ENCODE measurements at places on chromosomes 12 and 14. TPM values are rescaled to one million over a fixed set of nuclear protein-coding genes. Genes with fewer than 3 reads are reported as not detected.

- H3K36me3 ChIP-seq: peaks cover 17% of the 10 kb centered on the region
- peak; percentile 61 for DNase-seq
- H3K4me3 ChIP-seq: peak within 1 kb of the TSS; percentile 99
- H3K4me1 ChIP-seq: peaks cover 44% of the 10 kb centered on the region
Observed at GRCh38 chr12:96193725-96194575, at the start of gene ELK3. ELK3 (plus strand) TSS chr12:96194375.

DNA sequence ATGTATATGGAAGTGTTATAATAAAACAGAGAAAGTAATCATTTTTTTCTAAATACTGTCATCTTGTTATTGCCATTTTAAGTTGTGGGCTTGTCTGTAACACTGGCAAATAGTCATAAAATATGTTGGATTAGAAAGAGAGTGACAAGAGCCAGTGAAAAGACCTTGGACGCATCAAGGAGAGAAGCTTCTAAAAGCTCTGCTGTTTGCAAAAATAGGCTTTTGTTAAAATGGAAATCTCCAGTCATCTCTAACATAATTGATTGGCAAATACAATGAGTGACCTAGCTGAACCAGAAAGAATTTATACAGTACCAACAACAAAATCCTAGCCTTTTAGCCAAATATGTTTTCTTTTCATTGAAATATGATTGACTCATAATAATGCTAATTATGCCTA lies 245.8 kb upstream of the RMST start:
- no peak for DNase-seq
- no peak overlapping the region for H3K4me3 ChIP-seq
- no peaks in the 10 kb centered on the region for H3K27me3 ChIP-seq

GRCh38 chr12:2494486-2495192 lies 300.1 kb upstream of the FKBP4 start:
- DNase-seq: no peak
- no peaks in the 10 kb centered on the region for H3K36me3 ChIP-seq
- no peak overlapping the region for H3K27ac ChIP-seq
- H3K4me1 ChIP-seq: no peaks in the 10 kb centered on the region

GRCh38 chr14:90820958-90821357 lies 4.7 kb upstream of the TTC7B start:
- no peak overlapping the region for H3K4me3 ChIP-seq
- DNase-seq: peak; percentile 82
- H3K36me3 ChIP-seq: peaks cover 17% of the 10 kb centered on the region
- H3K27me3 ChIP-seq: peaks cover 11% of the 10 kb centered on the region
- no peak overlapping the region for H3K27ac ChIP-seq

- peaks cover 36% of the 10 kb centered on the region for H3K4me1 ChIP-seq
- H3K4me3 ChIP-seq: peak overlapping the region; percentile 61
- peaks cover under 1% of the 10 kb centered on the region for H3K36me3 ChIP-seq
- peak; percentile 59 for DNase-seq
Observed at GRCh38 chr12:67698672-67699581, 50.4 kb downstream of the DYRK2 start.

DNA sequence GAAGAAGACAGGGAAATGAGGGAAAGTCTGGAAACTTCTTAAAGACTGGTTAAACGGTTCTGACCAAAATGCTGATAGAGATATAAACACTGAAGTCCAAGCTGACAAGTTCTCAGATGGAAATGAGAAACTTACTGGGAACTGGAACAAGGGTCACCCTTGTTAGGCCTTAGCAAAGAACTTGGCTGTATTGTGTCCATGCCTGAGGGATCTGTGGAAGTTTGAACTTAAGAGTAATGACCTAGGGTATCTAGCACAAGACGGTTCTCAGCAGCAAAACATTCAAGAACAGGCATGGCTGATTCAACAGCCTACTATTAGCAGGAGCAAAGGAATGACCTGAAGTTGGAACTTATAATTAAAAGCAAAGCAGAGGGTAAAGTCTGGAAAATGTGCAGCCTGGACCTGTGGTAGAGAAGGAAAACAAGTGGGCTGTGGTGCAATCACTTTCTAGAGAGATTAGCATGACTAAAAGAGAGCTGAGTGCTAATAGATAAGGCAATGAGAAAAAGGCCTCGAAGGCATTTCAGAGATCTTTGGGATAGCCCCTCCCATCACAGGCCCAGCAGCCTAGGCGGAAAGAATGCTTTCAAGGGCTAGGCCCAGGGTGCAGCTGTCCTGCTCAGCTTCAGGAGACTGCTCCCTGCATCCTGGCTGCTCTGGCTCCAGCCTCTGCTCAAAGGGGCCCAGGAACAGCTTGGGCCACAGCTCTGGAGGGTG lies 60.3 kb downstream of the ATP2B1 start:
- no peak overlapping the region for H3K27ac ChIP-seq
- no peak overlapping the region for H3K4me3 ChIP-seq
- no peak for DNase-seq
- H3K27me3 ChIP-seq: no peaks in the 10 kb centered on the region
- H3K36me3 ChIP-seq: peaks cover 34% of the 10 kb centered on the region
- no peaks in the 10 kb centered on the region for H3K4me1 ChIP-seq

DNA sequence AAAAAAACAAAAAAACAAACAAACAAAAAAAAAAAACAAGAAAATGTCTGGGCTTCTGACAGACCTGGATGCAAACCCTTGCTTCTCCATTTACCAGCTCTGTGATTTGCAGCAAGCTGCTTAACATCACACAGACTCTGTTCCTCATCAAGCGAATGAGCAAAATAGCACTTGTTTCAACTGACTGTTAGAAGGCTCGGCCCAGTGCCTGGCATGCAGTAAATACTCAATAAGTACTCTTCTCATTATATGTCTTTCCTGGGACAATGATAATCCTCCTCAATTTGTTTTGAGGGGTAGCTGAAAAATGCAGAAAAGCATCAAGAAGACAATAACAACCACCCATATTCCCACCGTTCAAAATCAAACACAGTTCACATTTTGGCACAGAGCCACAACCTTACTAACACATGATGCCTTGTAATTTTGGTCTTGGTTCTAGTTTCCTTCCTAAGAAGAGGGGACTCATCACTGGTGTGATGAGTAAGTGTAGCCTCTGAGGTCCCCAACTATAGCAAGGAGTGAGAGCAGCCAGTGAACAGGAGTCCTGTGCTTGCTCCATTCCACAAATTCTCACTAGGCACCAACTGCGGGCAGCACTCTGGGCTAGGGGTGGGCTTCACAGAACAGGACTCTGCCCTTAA lies 60.4 kb downstream of the TTC7B start:
- no peaks in the 10 kb centered on the region for H3K27me3 ChIP-seq
- no peak overlapping the region for H3K4me3 ChIP-seq
- H3K36me3 ChIP-seq: no peaks in the 10 kb centered on the region

GRCh38 chr12:97452839-97453238 lies 9.8 kb upstream of the RMST start:
- H3K4me3 ChIP-seq: no peak overlapping the region
- no peak for DNase-seq
- H3K27ac ChIP-seq: no peak overlapping the region
- no peaks in the 10 kb centered on the region for H3K36me3 ChIP-seq

GRCh38 chr14:105420974-105421674 lies 1.5 kb downstream of the MTA1 start:
- H3K4me1 ChIP-seq: peaks cover 25% of the 10 kb centered on the region
- peaks cover 2% of the 10 kb centered on the region for H3K27me3 ChIP-seq
- peaks cover 6% of the 10 kb centered on the region for H3K36me3 ChIP-seq
- no peak for DNase-seq
- peak overlapping the region; percentile 85 for H3K4me3 ChIP-seq

DNA sequence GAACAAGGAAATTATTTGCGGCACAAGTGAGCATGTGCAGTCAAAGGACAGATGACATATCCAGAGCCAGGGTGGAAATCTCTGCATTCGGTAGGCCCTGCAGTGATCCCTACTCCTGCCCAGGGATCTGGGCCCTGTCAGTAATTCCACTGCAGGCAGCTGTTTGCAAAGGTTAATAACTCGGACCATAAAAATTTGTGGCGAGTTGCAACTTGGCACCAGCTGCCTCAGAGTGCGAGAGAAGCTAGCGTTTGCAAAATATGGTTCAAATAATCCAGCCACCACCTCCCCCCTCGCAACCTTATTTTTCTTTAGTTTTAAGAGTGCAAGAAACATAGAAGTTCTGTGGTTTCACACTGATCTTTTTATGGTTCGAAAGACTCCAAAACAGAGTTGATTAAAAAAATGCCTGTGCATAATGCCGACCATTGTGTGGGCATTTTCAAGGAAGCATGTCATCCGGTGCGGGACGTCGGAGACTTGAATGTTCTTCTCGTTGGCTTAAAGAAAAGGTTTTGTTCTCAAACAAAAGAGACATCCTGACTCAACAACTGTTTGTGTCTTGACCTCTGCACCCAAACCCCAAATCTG lies 224.5 kb downstream of the BCL11B start:
- no peak for DNase-seq
- no peak overlapping the region for H3K4me3 ChIP-seq
- peaks cover 8% of the 10 kb centered on the region for H3K36me3 ChIP-seq
- no peak overlapping the region for H3K27ac ChIP-seq
- H3K27me3 ChIP-seq: no peaks in the 10 kb centered on the region
- H3K4me1 ChIP-seq: no peaks in the 10 kb centered on the region

- no peak for DNase-seq
- H3K4me3 ChIP-seq: no peak overlapping the region
Observed at GRCh38 chr12:88448337-88448915, 131.8 kb downstream of the KITLG start.

GRCh38 chr14:32738206-32738871 lies 200.3 kb upstream of the NPAS3 start:
- H3K4me3 ChIP-seq: no peak overlapping the region
- no peaks in the 10 kb centered on the region for H3K27me3 ChIP-seq
- no peaks in the 10 kb centered on the region for H3K4me1 ChIP-seq
- H3K36me3 ChIP-seq: no peaks in the 10 kb centered on the region

GRCh38 chr14:96303981-96304380 lies 48.0 kb downstream of the BDKRB1 start:
- H3K27me3 ChIP-seq: no peaks in the 10 kb centered on the region
- no peak overlapping the region for H3K27ac ChIP-seq
- H3K36me3 ChIP-seq: peaks cover 16% of the 10 kb centered on the region
- H3K4me3 ChIP-seq: no peak overlapping the region
- no peak for DNase-seq

DNA sequence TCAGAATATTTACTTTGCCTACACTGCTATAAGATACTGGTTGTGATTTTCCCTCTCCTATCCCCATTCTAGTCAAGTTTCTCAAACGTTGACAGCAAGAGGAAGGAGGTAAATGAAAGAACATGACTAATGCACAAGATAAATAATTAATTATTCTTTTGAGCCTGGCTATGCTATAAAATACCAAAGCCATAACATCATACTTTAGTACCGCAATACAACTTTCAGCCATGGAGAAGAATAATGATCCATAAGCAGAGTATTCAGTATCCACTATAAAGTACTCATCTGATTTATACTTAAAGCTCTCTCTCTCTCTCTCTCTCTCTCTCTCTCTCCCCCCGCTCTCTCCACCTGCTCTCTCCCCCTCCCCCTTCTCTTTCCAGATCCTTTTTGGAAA lies 41.3 kb downstream of the TDG start:
- H3K4me1 ChIP-seq: no peaks in the 10 kb centered on the region
- H3K4me3 ChIP-seq: no peak overlapping the region
- no peak overlapping the region for H3K27ac ChIP-seq
- no peaks in the 10 kb centered on the region for H3K36me3 ChIP-seq
- H3K27me3 ChIP-seq: peaks cover 36% of the 10 kb centered on the region

GRCh38 chr14:64508215-64508776 lies 3.7 kb downstream of the ZBTB1 start:
- DNase-seq: no peak
- no peaks in the 10 kb centered on the region for H3K27me3 ChIP-seq
- H3K4me1 ChIP-seq: peaks cover 56% of the 10 kb centered on the region
- peak overlapping the region; percentile 91 for H3K27ac ChIP-seq
- H3K36me3 ChIP-seq: peaks cover 38% of the 10 kb centered on the region
- H3K4me3 ChIP-seq: peak overlapping the region; percentile 84

DNA sequence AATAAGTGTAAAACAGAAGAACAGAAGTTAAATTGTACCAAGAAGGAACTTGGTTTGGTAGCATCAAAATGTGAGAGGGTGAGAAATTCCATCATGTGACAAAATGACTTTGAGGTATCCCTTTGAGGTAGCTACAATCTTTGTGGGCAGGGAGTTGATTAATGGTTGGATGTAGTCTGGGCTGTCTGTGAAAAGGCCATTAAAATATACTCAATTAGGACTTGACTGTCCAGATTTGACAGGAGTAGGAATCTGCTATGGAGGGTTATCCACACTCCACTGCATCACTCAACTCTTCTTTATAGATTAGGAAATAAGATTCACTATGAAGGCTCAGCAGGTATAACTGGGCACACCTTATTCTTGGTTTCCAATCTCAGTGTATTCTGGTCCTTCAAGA lies 7.4 kb upstream of the YBX3 start:
- DNase-seq: no peak
- H3K36me3 ChIP-seq: no peaks in the 10 kb centered on the region
- no peak overlapping the region for H3K4me3 ChIP-seq

DNA sequence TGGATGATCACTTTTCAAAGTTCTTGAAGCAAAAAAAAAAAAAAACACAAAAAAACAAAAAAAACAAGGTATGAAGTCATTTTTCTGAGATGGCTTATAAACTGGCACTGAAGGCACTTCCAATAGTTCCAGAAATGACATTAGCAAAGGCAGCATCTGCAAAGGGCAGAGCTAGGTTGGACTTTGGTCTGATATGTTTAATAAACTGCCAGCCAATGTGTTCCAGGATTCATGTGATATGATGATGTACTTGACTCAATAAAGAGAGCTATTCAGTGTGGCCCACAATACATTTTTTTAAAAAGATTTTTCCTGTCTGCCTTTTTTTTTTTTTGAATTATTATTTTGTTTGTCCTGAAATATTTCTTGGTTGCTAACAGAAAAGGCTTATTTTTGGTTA lies 79.6 kb downstream of the VRK1 start:
- no peaks in the 10 kb centered on the region for H3K27me3 ChIP-seq
- peaks cover 29% of the 10 kb centered on the region for H3K36me3 ChIP-seq
- H3K4me3 ChIP-seq: no peak overlapping the region
- H3K27ac ChIP-seq: no peak overlapping the region
- H3K4me1 ChIP-seq: no peaks in the 10 kb centered on the region

The KLRG1 gene
- 13.3 TPM for total RNA-seq

The SIX4 gene
- total RNA-seq: 0.96 TPM

The TEX22 gene
- total RNA-seq: 2.6 TPM

The MANSC1 gene
- total RNA-seq: 0.15 TPM

The DDX24 gene
- total RNA-seq: 216 TPM

The IL31 gene
- total RNA-seq: not detected

The KCNH5 gene
- not detected for total RNA-seq

The NRXN3 gene
- total RNA-seq: not detected

The EMP1 gene
- 101 TPM for total RNA-seq

The AKAP5 gene
- total RNA-seq: 0.88 TPM

The PAH gene
- not detected for total RNA-seq

The BDKRB1 gene
- not detected for total RNA-seq

The FGF6 gene
- total RNA-seq: not detected

The KLHL33 gene
- total RNA-seq: 0.05 TPM
